ENCODE measurements at places on chromosomes 5 and 9.

- peak overlapping the region; percentile 35 for H3K27ac ChIP-seq
- DNase-seq, result no peak
- H3K27me3 ChIP-seq, result no peaks in the 10 kb centered on the region
- H3K4me3 ChIP-seq, result no peak overlapping the region
These were observed 78.3 kb upstream of the TNFSF8 start for GRCh38 chr9:115008536-115009270.

DNA sequence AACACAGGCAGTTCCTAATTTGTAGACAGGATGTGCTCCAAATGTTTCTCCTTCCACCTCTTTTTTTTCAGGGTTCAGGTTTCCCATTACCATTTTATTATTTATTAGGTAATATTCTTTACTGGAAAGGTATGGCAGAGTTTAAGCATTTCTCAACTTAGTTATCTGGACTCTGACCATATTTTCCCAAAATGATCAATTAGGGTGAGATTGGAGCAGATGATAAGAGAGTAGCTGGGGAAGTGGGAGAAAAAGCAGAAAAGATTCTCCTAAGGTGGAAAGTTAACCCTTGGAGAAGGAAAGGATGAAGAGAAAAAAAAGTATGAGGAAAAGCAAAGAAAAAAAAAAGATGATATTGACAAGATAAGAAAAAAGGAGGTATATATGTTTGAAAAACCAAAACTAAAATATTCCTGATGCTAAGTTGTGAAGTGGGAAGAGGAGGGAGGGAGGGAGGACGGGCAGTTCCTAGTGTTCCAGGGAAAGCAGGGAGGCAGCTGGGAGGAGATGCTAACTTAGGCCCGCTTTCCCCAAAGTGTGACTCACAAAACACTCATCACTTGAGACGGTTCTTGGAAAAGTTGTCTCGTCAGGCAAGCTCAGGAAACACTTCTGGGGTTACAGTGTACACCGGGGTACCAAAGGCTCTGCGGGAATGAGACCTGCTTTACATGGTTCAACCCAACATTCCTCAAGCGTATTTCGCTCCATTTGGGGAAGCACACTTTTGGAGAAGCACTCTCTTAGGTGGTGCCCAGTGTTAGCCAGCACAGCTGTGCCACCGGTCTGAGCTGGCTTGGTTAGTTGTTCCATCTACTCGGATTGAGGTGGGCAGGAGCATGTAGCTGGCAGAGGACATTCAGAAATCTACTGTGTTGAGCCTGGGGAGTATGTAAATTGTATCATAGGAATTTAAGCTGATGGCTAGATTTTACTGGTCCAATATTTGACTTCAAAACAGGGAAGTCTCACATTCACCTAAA is 35.1 kb downstream of the B4GALT1 start:
- peaks cover 79% of the 10 kb centered on the region for H3K36me3 ChIP-seq
- peak overlapping the region; percentile 68 for H3K27ac ChIP-seq
- H3K27me3 ChIP-seq, result no peaks in the 10 kb centered on the region
- H3K4me1 ChIP-seq, result peaks cover 54% of the 10 kb centered on the region

GRCh38 chr9:21096172-21096900 is 18.6 kb upstream of the IFNB1 start:
- no peaks in the 10 kb centered on the region for H3K36me3 ChIP-seq
- H3K27ac ChIP-seq, result peak overlapping the region; percentile 92
- H3K4me1 ChIP-seq, result peaks cover 36% of the 10 kb centered on the region
- peak overlapping the region; percentile 73 for H3K4me3 ChIP-seq

GRCh38 chr9:38213631-38214299 is 144.7 kb upstream of the SHB start:
- no peaks in the 10 kb centered on the region for H3K36me3 ChIP-seq
- no peak overlapping the region for H3K27ac ChIP-seq
- DNase-seq, result no peak
- H3K4me3 ChIP-seq, result no peak overlapping the region

GRCh38 chr5:90641528-90641927 is 82.9 kb downstream of the ADGRV1 start:
- DNase-seq, result no peak
- no peaks in the 10 kb centered on the region for H3K4me1 ChIP-seq
- H3K4me3 ChIP-seq, result no peak overlapping the region
- H3K36me3 ChIP-seq, result no peaks in the 10 kb centered on the region

DNA sequence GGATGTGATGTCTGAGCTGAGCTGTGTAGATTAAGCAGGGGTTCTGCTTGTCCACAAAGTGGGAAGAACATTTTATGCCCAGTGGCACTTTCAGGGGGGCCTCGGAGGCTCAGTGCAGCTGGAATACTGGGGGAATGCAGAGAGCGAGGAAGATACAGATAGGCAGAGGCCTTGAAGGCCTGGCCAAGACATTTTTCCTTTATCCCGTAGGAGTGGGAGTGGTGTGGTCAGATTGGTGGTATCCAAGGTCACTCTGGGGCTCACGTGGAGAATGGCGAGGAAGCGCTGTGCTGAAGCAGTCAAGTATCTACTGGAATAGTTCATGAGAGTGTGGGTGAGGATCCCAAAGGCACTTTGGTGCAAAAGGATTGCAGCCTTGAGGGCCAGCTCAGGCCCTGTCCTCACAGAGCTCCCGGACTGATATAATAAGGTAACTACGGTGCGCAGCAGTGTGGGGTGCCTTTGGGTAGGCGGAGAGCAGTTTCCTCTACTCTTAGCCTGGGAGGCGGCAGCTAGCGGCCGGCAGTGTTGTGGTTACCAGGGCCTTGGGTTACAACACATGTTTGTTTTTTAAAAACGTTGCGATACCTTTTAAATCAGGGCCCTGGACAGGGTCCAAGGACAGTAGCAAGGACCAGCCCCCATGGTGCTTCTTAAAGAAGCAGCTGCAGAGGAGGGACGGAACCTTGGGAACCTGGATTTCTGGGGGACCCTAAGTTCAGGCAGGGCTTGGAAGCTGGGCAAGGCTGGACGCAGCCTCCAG is 10.8 kb upstream of the CCDC69 start:
- H3K27me3 ChIP-seq, result no peaks in the 10 kb centered on the region
- H3K4me1 ChIP-seq, result peaks cover 37% of the 10 kb centered on the region
- H3K27ac ChIP-seq, result peak overlapping the region; percentile 53
- H3K4me3 ChIP-seq, result no peak overlapping the region
- no peaks in the 10 kb centered on the region for H3K36me3 ChIP-seq

- no peaks in the 10 kb centered on the region for H3K27me3 ChIP-seq
- H3K4me1 ChIP-seq, result peaks cover 52% of the 10 kb centered on the region
- peak overlapping the region; percentile 88 for H3K27ac ChIP-seq
These were observed 75.2 kb downstream of the LMNB1 start for GRCh38 chr5:126852091-126852571.

GRCh38 chr9:98962861-98963260 is 19.2 kb downstream of the COL15A1 start:
- H3K36me3 ChIP-seq, result no peaks in the 10 kb centered on the region
- no peak overlapping the region for H3K27ac ChIP-seq

GRCh38 chr5:31815376-31815775 is 176.4 kb downstream of the PDZD2 start:
- H3K27ac ChIP-seq, result no peak overlapping the region
- H3K36me3 ChIP-seq, result no peaks in the 10 kb centered on the region
